Fibroblast of mammary gland (primary cell): ENCODE measurements at places on chromosomes 2 and 18.
A peak's percentile ranks its signal among the peaks of the same experiment; 100 is the strongest.

DNA sequence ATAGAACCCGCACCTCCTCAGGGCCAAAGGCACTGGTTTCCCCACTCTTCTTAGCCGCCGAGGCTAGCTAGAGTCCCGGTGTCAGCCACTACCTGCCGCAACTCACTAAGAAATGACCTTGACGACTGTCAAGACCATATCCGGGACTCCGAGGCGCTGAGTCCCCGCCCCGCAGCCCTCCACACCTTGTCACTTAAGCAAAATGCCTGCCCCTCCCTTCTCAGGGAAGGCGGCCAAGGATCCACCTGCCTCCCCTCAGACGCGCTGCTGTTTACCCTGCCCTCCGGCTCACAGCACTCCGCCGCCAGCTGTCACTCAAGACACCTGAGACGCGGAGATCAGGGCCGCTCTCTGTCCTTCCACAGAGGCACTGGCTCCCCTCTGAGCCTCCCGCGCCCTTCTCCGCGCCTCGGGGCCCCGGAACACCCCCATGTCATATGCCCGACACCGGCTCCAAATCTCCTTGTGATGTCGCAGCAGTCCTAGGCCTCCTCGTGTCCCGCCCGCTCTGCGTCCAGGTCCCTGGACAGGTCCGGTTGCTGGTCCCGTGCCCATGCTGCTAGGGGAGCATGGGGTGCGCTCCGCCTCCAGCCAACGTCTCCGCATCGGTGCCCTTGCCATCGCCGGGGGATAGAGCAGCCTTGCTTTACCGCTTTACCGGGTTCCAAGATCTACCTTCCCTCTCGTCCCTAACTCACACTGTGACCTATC is 32.5 kb upstream of the REG3G start:
- no peak for DNase-seq

DNA sequence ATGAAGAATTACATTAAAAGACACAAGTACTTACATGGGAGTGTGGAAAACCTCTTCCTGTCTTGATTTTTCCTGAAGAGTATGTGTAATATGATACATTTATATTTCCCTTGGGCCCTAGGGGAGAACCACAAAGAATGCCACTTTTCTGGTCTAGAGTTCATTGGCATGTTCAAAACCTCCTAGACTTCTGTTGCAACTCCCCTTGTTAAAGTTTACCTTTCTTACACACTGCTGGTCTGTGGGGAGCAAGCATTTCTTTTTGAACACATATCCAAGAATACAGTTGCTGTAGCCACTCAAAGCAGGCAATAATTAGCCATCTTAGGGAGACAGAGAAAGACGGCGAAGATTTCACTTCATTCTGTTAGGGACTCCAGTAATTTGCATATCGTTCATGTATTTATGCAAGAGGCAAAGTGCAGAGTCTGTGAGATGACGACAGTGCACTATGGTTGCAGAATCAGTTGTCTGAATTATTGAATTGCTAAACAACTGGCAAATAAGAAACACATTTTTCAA is 103.5 kb downstream of the NOL4 start:
- DNase-seq, result peak; percentile 42

GRCh38 chr2:148599109-148599991 is 45.2 kb upstream of the EPC2 start:
- DNase-seq, result no peak

- no peak for DNase-seq
These were observed 46.6 kb upstream of the TANC1 start for GRCh38 chr2:158921599-158922408.

GRCh38 chr18:80246445-80247392 is 595 bp downstream of the PARD6G start:
- DNase-seq, result no peak

DNA sequence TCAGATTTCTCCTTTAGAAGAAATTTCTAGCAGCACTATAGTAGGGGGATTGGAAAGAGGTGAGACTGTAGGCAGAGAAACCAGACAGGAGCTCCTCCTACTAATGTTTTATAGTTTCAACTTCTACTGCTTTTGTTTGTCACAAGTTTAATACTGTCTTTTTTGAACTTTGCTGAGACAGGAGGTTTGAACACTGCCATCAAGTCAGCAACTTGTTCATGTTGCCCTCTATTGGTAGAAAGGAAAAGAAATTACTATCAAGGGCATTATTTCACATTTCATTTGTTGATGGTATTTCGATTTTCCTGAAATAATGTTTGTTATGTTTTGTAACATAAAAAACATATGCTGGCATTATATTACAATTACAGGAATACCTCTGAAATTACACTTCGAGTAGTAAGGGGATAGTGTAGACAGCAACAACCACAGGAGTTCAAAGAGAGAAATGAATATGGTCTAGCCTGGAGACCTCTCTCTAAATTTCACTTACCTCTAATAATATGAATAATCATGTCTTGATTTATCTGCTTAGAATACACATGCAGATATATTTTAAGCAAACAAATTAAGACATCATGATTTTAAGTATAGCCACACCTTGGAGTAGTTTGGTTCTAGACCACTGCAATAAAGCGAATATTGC is 12.4 kb upstream of the CCDC88A start:
- DNase-seq, result peak; percentile 66

DNA sequence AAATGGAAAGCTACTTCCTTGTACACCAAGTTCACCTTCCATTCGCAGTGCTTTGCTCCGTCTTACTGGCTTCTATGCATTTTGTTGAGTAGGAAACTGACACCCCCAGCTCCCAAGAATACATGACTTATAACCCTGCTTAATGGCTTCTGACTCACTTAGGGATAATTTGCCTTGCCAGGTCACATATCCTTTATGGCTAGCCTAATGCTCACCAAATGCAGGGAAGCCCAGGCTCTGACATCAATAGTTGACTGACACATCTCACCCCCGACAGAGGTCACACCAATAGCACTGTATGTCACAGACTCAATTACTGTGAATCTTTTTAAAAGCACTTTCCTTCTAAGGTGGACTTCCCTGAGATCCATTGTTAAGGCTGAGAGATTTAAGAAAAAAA is 147.2 kb downstream of the DTNA start:
- DNase-seq, result peak; percentile 19

DNA sequence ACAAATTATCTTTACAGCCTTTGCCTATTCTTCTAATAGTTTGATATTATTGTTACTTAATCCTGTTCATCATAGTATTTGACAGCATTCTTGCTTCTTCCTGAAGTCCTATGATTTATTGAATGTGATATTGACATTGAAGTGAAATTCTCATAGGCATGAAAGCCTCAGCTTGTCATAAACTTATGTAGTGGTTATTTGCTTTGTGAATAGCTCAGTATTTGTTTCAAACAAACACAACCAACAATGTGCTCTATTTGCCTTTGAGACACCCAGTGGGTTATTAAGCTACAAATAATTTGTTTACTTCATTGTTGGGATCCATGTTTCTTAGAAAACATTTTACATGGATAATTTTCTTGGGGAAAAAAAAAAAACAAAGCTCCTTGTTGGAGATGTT is 57.2 kb downstream of the TTC39C start:
- DNase-seq, result no peak

- DNase-seq, result no peak
These were observed 214.1 kb upstream of the NABP1 start for GRCh38 chr2:191463790-191464189.

- DNase-seq, result no peak
These were observed 1471.8 kb downstream of the LRP1B start for GRCh38 chr2:140658760-140659692.

DNA sequence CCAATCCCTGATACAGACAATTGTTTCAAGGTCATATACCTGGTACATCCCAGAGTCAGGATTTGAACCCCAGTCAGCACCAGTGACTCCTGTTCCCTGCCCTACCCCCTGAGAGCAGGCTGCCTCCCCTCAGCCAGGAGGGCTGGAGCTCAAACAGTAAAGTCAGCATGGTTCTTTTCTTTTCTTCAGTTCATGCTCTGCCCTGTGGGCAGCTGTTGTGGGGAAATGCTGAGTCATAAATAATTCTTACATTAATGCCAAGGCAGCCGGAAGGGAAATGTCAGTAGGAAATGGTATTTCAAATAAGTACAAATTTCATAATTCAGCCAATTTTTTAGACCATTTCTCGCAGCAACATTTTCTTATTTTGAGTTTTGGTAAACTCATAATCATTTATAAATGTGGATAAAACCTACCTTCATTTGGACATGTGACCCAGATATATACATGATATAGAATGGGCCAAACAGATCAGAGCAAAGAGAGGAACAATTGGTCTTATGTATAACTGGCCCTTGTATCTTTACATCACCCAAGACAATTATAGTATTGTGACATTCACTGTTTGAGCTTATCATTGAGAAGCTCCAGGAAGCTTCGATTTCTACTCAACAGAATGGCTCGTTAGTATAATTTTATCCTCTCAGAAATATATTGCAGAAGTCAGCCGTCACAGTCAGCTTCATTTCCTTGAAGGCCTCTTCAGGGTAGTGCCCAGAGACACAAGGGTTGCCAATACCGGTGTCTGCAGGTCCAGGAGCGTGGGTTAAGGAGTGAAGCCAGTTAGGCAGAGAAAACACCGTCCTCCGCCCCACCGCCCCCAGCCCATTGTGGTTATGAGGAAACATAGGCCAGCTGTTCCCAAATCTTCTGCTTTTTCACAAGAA is 28.0 kb upstream of the SCYGR1 start:
- DNase-seq, result peak; percentile 67

DNA sequence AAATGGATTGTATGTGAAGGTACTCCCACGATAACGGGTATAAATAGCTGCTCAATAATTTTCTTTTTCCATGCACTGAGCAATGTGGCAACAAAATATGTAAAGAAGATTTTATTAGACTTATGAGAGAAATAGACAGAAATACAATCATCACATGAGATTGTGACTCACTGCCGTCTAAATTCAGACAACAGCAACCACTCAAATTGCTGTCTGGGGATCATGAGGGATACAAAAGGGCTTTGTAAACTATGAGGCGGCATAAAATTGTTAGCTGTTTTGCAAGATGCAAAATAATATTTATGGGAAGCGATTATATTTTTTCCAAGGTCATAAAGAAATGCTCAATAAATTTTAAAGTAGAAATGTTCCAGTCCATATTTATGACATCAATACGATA is 259.1 kb upstream of the AGAP1 start:
- peak; percentile 55 for DNase-seq

- DNase-seq, result peak; percentile 44
These were observed 369.7 kb upstream of the TRIB2 start for GRCh38 chr2:12347066-12347493.

- no peak for DNase-seq
These were observed 13.6 kb downstream of the FHOD3 start for GRCh38 chr18:36311026-36311570.

DNA sequence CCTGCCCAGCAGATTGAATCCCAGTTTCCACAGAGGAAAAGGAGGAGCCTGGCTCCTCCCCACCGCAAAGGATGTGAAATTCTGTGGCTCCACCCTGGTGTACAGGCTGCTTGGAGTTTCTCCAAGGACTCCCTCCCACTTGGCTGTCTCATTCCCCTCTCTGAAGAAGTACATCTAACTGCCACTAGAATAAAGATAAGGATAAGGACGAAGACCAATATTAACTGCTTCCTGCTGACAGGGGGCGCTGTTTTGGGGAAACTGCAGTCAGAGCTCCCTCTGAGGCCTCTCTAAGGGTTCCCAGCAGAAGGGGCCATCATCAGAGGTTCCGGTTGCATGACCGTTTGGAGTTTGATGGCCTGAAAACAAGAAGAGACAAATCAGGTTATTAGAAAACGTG is 790.9 kb downstream of the CPS1 start:
- DNase-seq, result no peak

GRCh38 chr18:48955830-48956261 is 5.1 kb upstream of the SMAD7 start:
- DNase-seq, result peak; percentile 80

GRCh38 chr2:70532244-70532935 is 21.2 kb downstream of the TGFA start:
- DNase-seq, result no peak

DNA sequence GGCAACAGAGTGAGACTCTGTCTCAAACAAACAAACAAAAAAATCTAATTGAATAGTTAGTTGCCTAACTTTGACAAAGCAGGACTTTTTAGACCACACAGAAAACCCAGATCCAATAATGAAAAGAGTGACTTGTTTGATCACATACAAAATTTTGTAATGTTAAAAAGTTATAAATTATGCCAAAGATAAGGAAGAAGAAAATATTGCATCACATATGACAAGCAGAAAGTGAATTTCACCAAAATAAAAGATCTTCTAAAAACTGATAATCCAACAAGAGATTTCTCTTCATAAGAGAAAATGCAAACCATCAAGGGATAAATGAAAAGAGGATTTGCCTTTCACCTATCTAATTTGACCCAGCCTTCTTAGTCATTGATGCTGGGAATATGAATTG is 2.8 kb upstream of the RMP24 start:
- peak; percentile 38 for DNase-seq

GRCh38 chr2:96252526-96252925 is 13.3 kb downstream of the TMEM127 start:
- DNase-seq, result no peak

DNA sequence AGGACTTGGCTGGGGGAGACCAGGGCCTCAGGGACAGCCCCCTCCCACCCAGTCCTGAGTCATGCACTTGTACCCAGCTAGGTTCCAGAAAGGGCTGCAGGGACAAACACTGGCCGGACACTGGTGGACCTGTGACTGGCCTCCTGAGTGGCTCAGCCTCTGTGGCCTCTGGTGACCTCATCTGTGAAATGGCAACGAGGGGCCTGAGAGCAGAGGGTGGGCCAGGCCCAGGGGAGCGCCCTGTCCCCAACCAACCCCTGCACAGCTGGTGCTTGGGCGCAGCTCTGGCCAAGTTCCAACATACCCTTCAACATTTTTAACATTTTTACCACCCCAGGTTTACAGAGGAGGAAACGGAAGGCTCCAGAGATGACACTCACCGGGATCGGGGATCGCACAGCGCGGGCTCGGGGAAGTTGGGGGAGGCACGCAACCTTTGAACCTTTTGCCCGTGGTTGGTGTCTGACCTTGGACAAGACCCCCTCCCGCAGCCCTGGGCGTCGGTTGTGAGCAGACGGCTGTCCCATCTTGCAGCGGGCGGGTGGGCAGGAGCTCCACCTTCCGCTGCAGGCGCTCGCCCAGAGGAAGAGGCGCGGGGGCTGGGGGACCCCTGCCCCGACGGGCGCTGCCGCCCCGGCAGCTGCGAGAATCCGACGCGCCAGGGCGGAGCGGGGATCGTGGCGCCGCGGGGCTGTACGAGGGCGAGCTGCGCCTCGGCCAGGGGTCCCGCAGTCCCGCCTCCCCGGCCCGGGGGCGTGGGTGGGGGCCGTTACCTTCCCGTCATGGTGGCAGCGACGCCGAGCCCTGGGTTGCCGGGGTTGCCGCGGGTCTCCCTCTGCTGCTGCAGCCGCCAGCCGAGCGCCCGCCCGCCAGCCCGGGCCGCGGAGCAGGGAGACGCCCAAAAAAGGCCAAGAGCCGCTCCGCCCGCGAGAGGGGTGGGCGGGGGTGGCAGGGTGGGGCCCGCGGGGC is 805 bp downstream of the LIMS2 start:
- DNase-seq, result no peak

DNA sequence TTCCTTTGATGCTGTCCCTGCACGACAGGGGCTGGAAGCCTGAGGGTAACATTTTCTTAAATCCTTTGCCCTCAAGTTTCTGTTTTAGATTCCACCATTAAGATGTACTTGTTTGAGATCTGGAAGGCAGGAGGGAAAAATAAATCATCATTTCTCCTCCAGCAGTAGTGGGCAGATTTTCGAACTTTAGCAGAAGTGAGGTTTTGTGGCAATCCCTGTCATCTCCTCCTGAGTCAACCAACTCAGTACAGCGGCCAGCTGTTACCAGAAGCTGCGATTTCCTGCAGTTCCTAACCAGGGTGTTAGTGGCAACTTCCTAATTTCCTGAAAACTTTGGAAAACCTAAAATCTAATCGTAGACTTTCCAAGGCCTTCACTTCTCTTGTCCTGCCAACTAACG is 517.2 kb upstream of the ACVR2A start:
- DNase-seq, result peak; percentile 23

GRCh38 chr18:45688113-45688512 is 35.9 kb upstream of the SLC14A1 start:
- no peak for DNase-seq
